Vein endothelial cell (primary cell): ENCODE measurements at places on chromosomes 4 and X. TPM values are rescaled to one million over a fixed set of nuclear protein-coding genes. Genes with fewer than 3 reads are reported as not detected.

F9 gene
- total RNA-seq = not detected in 2 replicates

UBA1 gene
- 198 and 215 TPM in 2 replicates for total RNA-seq

IQCM gene
- total RNA-seq = not detected in 2 replicates

PFKFB1 gene
- total RNA-seq = under 0.01 and 0.10 TPM in 2 replicates

ABCG2 gene
- 36.7 and 40.2 TPM in 2 replicates for total RNA-seq

HELQ gene
- total RNA-seq = 13.7 and 15.0 TPM in 2 replicates

MAD2L1 gene
- 9.1 and 22.9 TPM in 2 replicates for total RNA-seq

REELD1 gene
- total RNA-seq = not detected in 2 replicates

HSPA4L gene
- 7.8 and 14.4 TPM in 2 replicates for total RNA-seq

SERTM2 gene
- not detected in 2 replicates for total RNA-seq

CDS1 gene
- total RNA-seq = 0.10 TPM in 1 of 2 replicates, not detected in the other

GRXCR1 gene
- total RNA-seq = not detected in 2 replicates

TCEAL5 gene
- total RNA-seq = not detected in 2 replicates

ARSJ gene
- total RNA-seq = 44.4 and 51.1 TPM in 2 replicates

DUX4 gene
- total RNA-seq = not detected in 2 replicates

CPLX1 gene
- total RNA-seq = 0.10 and 0.33 TPM in 2 replicates

CSN1S1 gene
- total RNA-seq = not detected in 2 replicates
